ENCODE measurements at places on chromosomes 16 and 17.

GRCh38 chr17:64502809-64503208, 3.3 kb downstream of the DDX5 start:
- no peak for DNase-seq

GRCh38 chr16:28213396-28213795, 1.6 kb upstream of the XPO6 start:
- DNase-seq, result no peak

DNA sequence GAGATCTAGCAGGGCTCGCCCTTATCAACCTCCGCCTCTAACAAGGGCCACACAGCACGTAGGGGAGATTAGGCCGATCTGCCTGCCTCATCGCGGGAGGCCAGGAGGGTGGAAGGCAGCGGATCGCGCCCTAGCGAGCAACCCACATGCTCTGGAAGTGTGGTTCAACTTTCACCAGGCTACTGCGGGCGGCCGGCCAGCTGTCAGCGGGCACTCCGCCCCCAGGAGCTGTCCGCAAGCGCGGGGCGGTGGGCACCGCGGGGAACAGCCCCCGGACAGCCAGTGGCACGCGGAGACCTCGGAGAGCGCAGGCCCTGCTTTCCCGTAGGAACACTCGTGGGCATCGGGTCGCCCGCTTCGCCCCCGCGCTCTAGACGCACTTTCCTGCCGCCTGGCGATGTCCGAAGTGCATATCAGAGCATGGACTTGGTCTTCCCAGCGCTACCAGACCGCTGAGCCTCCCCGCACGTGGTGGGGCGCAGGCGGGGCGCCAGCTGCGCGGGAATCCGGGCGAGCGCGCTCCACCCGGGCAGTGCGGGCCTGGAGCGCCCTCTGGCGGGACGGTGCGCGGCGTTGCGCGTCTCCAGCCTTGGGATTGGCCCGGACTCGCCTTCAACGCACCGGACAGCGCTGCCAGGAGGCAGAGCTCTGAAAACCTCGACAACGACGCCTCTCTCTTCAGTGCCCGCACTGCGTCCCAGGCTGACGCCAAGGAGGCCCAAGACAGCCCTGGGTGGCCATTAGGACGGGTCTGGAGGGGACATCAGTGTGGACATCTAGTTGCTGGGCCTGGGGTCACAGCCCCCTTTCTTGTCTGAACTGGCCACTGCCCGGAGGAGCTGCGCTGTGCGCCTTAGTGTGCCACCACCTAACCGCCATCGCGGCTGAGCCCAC, 3.6 kb upstream of the ZNHIT3 start:
- DNase-seq, result peak; percentile 55

GRCh38 chr17:77286391-77286640, 145.5 kb downstream of the SEC14L1 start:
- no peak for DNase-seq

DNA sequence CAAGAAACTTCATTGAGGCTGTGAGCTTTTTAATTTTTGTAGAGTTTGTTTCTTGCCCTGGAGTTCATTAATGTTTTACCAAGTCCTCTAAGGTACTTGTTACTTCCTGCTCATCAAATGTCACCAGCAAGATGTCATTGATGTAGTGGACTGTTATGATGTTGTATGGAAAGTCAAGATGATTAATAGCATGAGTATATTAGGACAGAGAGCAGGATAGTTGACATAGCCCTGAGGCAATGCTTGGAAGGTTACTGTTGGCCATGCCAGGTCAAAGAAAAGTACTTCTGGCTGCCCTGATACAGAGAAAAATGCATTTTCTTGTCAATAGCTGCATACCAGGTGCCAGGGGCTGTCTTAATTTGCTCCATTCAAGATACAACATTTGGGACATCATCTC, 6.7 kb downstream of the KRTAP1-5 start:
- no peak for DNase-seq

- DNase-seq, result no peak
Observed at GRCh38 chr17:15650741-15651582, 31.5 kb upstream of the FBXW10B start.

- DNase-seq, result no peak
Observed at GRCh38 chr17:49725452-49726130, 17.8 kb upstream of the SLC35B1 start.

DNA sequence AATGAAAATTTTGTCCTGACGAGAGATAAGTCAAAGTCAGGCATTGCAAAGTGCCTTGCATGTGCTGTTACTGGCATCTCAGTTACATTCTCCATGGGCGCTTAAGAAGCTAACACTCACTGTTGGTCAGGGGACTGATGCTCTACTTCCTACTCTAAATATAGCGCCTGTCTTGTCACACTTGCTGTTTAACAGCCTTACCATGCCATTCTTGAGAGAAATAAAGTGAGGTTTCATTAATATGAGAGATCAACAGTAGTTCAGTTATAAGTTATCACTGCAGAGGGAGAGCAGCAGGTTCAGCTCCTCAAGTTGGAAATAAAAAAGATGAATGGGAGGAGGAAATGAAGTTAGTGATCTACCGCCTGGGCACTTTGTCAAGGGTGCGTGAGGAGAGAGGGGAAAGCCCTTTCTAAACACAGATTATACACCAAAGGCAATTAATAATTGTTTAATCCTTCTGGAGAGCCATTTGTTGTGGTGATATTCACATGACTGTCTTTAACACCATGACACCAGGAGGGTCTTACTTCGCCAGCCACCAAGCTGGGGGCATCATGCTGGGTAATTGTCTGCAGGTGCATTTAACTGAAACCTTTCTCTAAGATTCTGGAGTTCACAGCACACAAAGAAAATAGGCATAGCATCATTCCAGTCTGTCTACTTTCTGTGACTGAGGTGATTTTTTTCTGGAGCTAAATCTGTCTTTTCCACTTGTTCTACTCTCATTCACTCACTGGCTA, 568.7 kb upstream of the HSBP1 start:
- no peak for DNase-seq

GRCh38 chr16:50185005-50185505, 31.9 kb downstream of the TENT4B start:
- DNase-seq, result no peak

DNA sequence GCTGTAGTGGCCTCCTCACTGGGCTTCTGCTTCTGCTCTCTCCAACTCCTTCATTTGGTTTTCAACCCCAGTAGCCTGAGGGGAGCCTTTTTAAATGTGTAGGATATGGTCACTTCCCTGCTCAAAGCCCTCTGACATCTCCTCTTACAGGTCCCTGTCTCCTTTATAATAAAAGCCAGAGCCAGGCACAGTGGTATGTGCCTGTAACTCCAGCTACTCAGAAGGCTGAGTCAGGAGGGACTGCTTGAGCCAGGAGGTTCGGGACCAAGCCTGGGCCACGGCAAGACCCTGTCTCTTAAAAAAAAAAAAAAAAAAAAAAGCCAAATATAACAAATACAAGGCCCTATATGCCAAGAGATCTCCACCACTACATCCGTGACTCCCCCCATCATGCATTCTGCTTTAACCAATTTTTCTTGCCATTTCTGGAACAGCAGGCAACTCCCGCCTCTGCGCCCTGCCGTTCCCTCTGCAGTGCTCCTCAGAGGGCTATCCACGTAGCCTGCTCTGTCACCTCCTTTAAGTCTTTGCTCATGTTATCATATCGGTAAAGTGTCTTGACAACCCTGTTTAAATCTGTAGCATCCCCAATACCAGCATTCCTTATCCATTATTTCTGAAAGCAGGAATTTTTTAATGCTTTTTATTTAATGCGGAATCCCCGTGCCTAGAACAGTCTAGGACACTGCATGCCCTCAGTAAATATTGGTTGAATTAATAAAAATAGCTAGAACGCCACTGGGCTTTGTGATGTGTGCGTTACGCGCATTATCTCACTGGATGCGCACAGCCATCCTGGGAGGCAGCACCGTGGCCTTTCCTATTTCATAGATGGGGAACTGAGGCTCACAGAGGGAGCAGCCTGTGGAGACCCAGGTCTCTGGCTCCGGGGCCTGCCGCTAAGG, 9.5 kb downstream of the ZNF771 start:
- DNase-seq, result no peak

DNA sequence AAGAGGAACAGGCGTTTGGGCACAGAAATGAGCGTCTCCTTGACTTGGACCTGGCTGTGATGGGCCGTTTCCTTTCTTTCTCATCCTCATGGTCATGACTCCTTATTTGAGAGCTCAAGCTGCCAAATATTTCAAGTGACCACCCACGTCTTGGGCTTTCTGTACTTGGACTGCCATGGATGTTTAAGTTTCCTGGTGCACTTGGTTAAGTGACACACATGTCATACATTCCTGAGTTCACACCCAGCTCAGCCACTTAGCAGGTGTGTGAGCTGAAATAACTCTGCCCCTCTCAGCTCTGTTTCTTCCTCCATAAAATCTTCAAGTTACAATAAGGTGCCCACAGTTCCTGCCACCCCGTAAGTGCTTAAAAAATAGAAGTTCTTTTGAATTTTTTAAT, 114.5 kb downstream of the CLEC16A start:
- DNase-seq, result no peak

DNA sequence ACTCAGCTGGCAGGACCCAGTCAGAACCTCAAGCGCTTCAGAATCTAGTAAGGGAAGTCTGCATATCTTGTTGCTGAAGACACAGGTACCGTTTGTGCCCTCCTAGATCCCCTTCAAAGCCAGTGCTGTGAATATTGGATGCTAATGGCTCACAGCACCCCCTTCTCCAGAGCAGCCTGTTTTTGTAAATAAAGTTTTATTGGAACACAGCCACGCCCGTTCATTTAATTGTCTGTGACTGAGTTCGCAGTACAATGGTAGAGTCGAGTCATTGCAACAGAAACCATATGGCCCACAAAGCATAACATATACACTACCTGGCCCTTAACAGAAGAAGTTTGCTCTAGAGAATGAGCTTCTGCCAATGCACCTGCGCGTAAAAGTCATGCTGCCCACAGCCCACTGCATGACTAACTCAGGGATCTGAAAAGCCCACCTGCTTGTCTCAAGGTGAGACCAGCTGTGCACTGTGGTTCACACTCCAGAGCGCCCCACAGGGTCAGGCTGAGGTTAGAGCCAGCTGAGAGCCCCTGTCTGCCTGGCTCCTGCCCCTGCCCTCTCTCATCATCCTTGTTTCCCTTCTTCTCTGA, 48.8 kb downstream of the AIPL1 start:
- DNase-seq, result no peak

GRCh38 chr17:60333628-60334031, 58.3 kb downstream of the USP32 start:
- DNase-seq, result no peak

DNA sequence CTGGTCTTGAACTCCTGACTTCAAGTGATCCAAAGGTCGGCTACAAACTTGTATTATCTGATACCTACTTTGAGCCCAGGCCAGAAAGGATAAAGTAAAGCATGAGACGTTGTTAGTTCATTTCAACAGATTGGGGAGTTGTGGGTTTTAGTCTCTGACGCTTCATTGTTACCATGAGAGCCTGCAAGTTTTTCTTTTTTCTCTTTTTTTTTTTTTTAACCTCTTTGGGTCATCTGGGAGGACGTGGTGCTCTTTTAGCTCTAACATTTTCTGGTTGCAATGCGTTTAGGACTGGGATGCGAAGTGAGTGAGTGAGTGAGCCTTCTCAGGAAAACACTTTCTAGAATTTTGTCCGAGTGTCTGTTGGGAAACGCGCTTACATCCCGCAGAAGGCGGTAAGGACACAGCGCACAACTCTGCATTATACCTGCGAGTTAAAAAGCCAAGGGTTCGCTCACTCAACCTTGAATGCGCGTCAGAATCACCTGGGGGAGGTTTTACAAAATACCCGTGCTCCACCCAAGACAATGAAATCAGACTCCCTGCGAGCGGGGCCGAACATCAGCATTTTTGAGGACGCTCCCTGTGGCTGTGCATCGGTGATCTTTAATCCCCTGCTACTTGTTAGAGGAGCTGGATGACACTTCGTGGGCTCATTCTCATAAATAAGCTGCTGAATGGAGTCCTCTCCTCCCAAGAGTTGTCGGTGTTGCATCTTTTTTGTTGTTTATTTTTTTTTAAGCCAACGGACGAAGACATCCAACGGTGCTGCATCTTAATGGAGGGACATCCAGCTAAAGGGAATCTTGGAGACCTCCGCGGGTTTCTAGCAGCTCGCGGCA, 629 bp upstream of the RNF135 start:
- DNase-seq, result no peak

DNA sequence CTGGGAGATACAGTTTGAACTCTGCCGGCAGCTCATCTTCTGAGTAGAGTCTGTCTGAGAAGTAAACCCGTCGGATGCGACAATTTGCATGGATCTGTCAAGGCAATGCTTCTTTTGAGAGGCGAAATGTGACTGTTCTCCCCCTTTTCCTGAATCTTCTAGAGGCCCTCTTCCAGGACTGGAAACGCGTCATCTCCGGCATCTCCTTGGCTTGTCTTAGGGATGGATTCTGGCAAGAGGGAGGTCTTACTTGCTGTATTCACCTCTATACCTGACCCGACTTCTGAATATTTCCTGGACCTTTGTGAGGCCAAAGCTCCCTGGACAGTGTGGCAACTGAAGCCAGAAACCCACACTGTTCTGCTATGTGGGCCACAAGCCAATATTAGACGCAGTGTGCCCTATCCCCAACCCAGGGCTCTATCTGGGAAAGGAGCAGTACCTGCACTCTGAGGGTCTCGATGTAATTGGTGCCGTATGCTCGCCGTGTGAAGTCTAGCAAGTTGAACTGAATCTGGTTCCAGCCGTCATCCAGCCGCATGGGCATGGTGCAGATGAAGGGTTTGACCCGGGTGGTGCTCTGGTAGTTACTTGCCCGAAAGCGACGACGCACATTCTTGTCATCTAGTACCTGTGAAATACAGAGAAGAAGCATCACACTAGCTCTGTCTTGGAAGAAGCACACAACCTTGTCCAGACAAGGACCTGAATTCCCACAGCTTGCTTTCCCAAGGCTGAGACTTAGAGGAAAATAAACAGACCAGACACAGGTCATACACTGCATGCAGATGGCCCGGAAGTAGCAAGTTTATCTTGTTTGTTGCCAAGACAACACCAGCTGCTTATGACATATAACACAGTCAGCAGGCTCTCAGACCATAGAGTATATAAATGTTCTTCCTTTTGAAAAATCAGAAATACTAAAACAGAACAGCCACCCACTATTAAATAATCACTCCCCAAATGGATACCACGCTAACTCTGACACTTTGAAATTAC, 14.1 kb downstream of the CFAP20 start:
- no peak for DNase-seq

DNA sequence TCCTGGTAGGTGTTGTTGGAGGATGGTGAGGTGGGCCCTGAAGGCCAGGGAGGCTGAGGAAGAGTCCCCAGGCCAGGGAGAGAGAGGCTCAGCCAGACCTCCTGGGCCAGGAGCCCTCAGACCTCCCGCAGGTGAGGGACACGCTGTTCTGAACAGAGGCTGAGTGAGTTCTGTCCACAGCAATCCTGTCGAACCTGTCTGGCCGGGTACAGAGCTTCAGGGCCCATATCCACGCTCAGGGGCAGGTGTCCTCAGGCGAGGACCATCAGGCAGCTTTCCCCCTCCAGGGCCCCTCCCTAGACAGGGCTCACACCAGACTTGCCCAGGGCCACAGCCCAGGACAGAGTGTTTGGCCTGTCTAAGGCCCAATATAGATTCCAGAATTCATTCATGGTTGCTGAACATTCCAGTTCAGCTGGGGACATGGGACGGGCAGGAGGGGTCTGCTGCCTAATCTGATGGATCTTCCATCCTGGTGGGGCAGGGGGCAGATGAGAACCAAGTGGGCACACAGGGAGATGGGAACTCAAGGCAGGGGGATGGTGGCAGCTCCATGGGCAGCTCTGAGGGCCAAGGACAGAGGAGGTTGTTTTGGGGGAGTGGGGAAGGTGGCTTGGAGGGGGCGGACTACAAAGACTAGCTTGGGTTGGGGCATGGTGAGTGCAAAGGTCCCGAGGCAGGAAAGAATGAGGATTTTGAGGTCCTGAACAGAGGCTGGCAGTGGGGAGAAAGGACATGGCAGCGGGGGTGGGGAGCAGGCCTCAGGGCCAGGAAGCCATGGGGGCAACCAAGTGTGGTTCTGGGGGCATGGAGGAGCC, 23.4 kb upstream of the MPRIP start:
- DNase-seq, result no peak

GRCh38 chr16:88290850-88291830, 91.6 kb upstream of the ZNF469 start:
- DNase-seq, result no peak

Data from fibroblast of the conjunctiva (primary cell).